ENCODE measurements at places on chromosomes 13 and 19.

DNA sequence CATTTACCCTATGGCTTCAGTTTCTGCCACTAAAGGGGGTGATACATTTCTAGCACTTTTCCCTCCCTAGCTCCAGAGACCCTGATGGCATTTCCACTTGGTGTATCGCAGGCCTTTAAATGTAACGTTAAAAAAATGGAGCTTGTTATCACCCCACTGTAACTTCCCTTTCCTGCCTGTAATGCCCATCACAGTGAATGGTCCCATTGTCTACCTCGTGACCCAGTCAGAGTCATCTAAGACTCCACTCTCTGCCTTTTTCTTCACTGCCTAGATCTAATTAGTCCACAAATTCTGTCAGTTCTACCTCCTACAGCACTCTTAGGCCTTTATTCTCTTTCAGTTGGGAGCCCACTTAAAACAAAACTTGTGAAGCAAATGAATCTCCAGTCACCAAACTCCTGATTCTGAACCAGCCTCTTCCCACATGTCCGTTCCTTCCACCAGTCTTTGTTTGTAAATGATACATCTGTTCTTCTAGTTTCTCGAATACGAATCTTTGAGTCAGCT, 64.8 kb downstream of the NHLRC3 start:
- no peak for DNase-seq

GRCh38 chr13:72536714-72537394, 190.6 kb downstream of the MZT1 start:
- no peak for DNase-seq

- peak; percentile 96 for DNase-seq
These were observed 1.5 kb downstream of the ZIC5 start for GRCh38 chr13:99969919-99970650.

DNA sequence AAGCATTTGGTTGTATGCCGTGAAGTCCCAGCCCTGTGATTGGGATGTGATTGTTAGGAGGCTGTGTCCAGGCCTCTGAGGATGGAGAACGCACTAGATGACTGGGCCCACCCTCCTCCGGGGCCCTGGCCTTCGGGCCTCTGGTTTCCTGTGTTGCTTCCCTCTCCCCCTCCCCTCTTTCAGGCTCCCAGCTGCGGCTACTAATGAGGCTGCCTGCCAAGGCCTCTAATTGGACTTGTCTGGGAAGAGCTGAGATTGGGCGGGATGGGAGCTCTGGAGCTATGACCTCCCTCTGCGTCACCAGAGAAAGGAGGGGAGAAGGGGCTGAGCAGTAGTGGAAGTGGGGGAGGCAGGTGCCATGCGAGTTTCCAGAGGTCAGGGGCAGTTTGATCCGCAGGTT, 9.9 kb downstream of the PTH2 start:
- DNase-seq: no peak

DNA sequence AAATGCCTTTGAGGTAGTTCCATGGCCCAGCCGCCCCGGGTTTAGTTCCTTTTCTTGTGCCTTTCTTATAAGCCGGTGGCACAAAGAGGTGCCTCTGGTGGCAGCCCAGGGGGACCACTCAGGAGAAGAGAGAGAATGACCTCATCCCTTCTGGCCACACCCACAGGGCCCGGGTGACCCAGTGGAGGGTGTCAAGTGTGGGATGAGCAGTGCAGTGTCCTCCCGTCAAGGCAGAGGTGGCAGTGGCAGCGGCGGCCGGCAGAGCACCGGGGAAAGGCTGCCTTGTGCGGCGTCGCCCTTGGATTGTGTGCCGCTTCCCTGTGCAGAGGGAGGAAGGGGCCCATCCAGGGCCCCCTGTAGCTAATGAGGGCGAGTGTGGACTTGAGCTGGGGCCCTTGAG, 47.9 kb downstream of the KDM4B start:
- no peak for DNase-seq

GRCh38 chr13:54901316-54901715, 1872.7 kb downstream of the OLFM4 start:
- no peak for DNase-seq

GRCh38 chr13:94236872-94237271, 242.6 kb downstream of the DCT start:
- no peak for DNase-seq

DNA sequence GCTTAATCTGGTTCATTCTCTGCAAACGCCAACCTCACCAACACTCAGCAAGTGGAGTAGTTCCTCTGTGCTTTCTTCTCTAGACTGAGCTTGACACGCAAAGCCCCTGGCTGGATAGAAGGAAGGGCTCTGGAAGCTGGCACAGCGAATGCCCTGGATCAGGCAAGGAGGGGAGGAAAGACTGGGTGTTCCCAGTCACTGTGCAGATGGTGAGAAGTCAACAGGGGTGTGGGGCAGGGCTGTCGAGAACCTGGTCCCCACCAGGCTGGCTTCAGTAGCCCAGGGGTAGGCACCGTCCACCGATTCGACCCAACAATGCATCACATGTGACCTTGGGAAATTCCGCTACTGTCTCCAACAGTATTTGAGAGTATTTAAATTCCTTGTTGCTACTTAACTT, 65.5 kb downstream of the TSHZ3 start:
- DNase-seq: no peak

DNA sequence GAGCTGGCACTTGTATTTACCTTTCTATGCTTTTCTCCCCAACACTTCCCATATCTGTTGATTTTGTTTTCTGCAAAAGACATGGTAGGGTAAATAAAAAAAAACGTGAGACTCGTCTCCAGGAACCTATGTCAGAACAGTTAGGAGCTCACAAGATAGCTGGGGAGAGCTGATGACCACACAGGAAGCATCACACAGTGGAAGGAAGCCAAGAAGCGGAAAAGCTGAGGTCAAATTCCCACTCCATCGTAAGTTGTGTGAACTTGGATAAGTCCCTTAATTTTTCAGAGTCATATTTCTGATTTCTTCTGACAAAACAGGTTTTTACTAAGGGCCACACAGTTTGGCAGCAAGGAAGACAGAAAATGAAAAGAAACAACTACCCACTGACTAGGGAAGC, 199.6 kb downstream of the KLF5 start:
- DNase-seq: no peak

- DNase-seq: peak; percentile 91
These were observed 1.5 kb upstream of the HCN2 start for GRCh38 chr19:588093-588740.

GRCh38 chr13:100828226-100828625, 153.6 kb upstream of the TMTC4 start:
- DNase-seq: no peak

DNA sequence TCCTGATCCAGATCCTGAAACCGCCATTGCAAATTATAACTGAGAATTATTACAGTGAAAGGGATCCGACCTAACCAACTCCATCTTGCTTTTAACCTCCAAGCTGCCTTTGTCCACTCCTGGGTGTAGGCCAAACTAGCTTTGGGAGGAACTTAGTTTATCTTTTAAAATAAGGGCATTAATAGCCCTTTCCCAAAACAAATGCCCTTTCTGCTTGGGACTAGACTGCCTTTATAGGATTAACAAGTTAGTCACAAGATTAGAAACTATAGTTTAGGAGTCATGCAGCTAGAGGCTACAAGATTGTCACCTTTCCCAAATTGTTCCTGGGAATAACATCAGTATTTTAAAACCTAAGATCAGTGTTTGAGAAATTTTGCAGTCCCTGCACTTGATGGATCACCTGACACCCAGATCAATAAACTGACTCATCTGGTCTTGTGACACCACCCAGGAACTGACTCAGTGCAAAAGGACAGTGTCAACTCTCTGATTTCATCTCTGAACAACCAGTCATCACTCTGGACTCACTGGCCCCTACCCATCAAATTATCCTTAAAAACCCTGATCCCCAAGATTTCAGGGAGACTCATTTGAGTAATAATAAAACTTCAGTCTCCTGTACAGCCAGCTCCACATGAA, 4.1 kb upstream of the ZNF841 start:
- DNase-seq: no peak

- DNase-seq: peak; percentile 89
These were observed 348.3 kb downstream of the LIG4 start for GRCh38 chr13:107866941-107867623.

Data from H54 (cell line).